NCI-H1417 (cell line): ENCODE measurements at places on chromosomes 4 and X.

DNA sequence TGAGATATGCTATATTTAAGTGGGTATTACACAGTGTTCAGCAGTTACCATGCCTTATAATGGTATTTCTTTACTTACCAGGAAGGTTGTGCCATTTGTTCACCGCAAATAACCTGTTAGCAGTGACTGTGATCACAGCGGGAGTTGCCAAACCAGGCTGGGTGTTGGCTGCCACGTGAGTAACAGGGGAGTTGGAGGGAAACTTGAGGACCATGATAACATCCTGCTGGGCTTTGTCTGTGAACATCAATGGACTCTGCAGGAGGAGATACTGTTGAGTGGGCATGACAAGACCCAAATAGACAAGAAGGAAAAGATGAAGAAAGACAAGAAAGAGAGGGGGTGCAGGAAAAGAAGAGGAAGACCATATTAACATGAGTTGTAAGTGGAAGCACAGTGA, 242.9 kb downstream of the DCLK2 start:
- no peak for DNase-seq

DNA sequence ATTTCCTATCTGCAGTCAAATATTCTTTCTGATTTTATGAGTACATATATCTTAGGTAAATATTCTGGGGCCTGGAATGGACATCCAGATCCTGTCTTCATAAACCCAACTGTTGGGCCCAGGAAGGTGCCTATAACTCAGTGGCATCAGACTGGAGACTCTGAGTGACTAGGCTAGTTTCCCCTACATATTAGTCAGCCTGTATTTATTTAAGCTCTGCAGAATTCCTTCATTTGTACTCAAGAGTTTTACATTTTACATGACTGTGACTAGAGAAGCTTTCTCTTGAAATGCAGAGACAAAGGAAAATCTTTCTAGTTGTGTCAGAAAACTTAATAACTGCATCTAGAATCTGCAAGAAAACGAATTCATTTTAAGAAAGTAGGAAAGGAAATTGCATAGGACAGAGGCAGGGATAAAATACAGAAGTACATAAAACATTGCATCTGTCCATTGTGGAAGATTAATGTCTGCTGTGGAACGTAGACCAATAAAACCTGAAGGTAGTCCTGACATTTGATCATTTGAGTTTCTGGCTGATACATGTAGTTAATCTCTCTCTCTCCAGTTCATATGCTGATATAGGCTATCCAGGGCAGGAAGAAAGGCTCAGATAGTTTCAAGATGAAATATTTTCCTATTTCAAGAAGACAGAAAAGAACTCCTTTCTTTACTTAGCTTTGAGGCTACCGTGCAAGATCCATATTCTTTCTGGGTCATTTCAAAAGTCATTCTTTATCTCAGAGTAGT, 78.2 kb downstream of the OPHN1 start:
- DNase-seq, result peak; percentile 61

- DNase-seq, result no peak
Measured at GRCh38 chr4:29066861-29067260, 1653.3 kb upstream of the PCDH7 start.

DNA sequence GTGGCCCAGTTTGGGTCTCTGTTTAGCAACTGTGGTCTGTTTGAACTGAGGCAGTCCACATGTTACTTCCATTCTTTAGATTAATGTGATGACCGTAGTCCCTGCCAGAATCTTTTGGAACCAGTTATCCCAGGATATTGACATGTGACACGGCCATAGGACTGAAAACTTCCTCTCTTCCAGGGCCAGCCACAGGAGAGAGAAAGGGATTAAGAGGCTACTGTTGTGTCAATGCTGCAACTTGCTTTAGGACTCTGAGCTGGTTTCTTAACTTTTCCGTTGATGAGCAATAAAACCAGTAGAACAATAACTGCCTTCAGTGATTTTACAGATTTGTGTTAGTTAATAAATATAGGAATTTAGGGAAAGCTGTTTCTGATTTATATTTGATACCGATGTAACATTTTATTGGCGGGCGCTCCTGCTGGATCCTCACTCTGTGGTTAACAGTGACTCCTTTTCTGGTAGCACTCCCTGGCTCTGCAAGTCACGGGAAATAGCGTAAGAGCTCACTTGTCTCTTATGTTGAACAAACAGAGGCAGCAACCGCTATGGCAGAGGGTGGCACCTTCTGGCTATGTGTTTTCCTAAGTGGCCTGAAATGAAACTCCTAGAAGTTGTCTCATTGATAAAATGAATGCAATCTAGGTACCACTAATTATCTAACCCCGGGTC, 2.5 kb downstream of the TENM3 start:
- peak; percentile 26 for DNase-seq

- no peak for DNase-seq
Measured at GRCh38 chr4:12701384-12701783, 782.8 kb downstream of the RAB28 start.

GRCh38 chr4:124065936-124066335, 646.6 kb downstream of the ANKRD50 start:
- no peak for DNase-seq

GRCh38 chrX:11558972-11559371, 106.7 kb downstream of the ARHGAP6 start:
- DNase-seq, result no peak

GRCh38 chrX:13965531-13965930, 64.2 kb downstream of the GEMIN8 start:
- no peak for DNase-seq

- DNase-seq, result no peak
Measured at GRCh38 chr4:121656269-121656641, 40.5 kb downstream of the ANXA5 start.

DNA sequence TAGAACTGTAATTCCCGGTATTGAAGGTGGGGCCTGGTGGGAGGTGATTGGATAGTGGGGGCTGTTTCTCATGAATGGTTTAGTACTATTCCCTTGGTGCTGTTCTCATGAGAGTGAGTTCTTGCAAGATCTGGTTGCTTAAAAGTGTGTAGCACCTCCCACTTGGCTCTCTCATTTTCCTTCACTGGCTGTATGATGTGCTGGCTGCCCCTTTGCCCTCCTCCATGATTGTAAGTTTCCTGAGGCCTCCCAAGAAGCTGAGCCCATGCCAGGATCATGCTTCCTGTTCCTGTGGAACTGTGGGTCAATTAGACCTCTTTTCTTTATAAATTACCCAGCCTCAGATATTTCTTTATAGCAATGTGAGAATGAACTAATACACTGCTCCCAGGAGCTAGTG, 8.7 kb downstream of the ANXA10 start:
- DNase-seq, result no peak

- no peak for DNase-seq
Measured at GRCh38 chr4:5842456-5842855, 50.4 kb downstream of the CRMP1 start.

- DNase-seq, result peak; percentile 17
Measured at GRCh38 chr4:54400802-54401201, 171.7 kb downstream of the PDGFRA start.

DNA sequence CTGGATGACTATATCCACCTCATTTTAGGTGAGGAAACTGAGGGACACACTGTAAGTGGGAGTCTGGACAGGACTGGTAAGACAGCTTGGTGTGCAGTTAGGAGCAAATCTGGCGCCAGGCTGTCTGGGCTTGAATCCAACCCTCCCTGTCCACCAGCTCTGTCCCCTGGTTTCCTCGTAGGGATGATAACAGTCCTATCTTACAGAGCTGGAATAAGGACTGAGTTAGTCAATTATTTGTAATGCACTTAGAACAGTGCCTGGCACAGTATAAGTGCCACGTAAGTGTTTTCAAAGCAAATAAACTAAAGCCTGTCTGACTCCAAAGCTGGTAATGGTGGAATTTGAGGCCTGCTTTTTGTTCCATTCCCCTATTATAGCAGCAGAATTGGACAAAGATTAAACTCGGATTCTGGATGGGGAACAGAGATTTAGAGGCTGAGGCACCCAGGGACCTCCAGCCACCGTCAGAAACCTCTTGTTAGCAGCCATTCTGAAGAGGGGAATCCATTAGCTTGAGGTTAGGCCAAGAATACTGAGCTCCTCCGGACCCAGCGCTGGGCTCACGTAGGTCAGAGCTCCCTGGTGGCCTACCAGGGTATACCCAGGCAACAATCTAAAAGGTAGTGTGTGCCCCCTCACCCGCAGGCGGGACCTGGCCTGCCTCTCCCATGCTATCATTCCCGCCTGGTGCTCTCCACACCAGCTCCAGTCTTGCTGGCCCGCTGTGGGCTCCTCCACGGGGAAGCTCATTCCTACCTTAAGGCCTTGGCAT, 102.1 kb downstream of the UCHL1 start:
- peak; percentile 92 for DNase-seq

GRCh38 chr4:71095545-71095944, 102.1 kb downstream of the DCK start:
- DNase-seq, result no peak

- peak; percentile 5 for DNase-seq
Measured at GRCh38 chr4:105715692-105716278, 7.2 kb downstream of the GSTCD start.

DNA sequence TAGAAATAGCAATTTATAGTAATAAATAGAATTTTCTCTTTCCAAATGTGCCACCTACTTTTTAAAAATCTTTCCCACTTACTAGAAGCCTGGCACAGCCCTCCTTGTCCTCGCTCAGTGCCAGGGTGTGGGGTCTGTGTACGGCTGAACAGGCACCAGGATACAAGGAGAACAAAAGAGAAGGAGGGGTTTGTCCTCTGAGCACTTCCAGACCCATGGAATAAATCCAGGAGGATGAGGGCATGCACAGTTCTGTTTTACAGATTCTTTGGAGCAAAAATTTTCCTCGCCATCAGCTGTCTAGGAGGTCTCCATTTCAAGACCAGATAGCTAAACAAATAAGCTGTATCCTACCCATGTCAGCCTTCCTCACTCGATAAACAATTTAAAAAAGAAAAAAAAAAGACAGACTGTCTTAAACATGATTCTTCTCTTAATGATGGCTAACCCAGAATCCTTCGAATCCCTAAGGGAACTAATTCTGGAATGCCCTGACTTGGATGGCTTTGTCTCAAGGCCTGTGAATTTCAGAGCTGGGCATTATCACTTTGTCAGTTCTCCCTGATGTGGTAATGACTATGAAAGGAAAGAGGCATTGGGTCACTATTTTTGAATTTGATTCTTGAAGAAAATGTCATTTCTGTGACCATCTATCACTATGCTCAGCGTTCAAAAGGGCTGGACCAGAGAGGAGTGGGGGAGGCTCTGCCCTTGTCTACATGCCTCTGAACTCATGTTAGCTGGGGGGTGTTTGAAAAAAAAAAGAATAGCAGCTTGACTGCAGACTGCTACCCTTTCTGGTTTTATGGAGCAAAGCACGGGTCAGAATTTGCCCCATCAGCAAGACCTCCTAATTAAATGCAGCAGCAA, 151.0 kb downstream of the DCTD start:
- DNase-seq, result no peak

- DNase-seq, result no peak
Measured at GRCh38 chr4:18318682-18319388, 297.3 kb upstream of the LCORL start.

DNA sequence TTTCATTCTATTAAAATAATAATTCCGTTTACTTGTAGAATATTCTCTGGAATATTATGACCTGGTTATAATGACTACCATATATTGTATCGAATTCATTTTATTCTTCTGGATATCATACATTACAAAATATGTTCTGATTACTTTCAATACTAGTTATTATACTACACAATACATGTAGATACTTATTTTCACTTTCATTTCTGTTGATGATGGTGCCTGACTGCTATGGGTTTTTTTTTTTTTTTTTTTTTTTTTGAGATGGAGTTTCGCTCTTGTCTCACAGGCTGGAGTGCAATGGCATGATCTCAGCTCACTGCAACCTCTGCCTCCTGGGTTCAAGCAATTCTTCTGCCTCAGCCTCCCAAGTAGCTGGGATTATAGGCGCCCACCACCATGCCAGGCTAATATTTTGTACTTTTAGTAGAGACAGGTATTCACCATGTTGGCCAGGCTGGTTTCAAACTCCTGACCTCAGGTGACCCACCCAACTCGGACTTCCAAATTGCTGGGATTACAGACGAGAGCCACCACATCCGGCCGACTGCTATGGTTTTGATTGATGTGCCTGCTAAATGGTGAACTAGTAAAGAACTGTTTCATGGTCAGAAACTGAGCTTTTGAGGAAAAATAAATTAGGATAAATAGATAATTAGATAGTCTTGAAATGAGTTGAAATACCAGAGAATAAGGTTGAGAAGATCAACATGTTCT, 39.5 kb downstream of the PCDH10 start:
- no peak for DNase-seq

DNA sequence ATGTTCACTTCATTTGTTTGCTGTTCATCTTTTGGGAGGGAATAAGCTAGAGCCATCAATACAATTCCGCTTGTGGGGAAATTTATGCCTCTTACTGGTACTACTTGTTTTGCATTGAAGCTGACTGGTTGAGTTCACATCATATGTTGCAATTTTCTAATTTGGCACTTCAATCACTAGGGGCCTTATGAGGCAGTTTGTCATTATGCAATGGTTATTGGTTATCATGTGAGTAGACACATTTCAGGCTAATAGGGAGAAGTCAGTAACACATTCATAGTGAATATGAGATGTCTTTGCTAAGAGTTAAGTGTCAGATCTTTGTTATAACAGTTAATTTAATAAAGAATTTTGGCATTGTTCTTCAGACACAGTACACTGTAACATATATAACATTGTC, 5.0 kb downstream of the RPL36A start:
- DNase-seq, result no peak

DNA sequence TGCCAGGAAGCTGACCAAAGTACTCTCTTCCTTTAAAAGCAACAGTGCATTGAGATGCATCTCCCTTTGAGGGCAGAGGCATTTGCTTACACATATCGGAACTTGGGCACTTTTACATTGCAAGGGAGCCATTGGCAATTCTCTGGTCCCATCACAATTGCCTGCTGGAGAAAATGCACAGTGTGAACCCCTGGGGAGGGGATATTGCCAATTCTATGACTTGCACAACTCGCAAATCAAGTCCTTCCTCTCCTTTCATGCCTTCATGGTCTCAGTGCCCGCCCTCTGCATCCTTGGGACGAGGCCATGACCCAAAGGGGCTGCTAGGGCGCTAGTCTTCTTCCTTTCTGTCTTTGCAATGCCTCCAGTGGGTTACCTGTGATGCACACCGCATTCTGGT, 14.9 kb upstream of the PDZD4 start:
- DNase-seq, result no peak

DNA sequence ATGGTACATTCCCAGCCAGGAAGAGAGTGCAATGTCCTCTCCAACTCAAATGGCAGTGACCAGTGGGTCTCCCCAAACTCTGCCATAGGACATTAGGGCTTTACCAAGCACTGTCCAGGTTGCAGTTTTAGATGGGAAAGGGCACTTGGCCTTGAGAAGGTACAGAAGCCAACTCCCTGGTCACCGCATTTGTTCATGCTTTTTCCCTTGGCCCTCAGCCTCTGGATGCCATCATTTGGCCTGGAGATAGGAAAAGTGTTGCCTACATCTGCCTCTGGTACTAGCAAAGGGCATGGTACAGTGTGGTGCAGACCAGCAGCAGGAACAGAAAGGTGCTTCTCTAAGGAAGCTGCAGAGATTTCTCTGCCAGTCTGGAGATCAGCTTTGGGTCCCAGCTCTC, 93.8 kb downstream of the MAMLD1 start:
- no peak for DNase-seq

- DNase-seq, result no peak
Measured at GRCh38 chr4:3372933-3373465, 68.8 kb upstream of the HGFAC start.
